ENCODE measurements at places on chromosomes 5 and 9.
A peak's percentile ranks its signal among the peaks of the same experiment; 100 is the strongest.

- DNase-seq: no peak
Observed at GRCh38 chr5:170312301-170312595, 14.7 kb upstream of the LCP2 start.

GRCh38 chr9:9395539-9395938 lies 1217.3 kb downstream of the PTPRD start:
- DNase-seq: no peak

- no peak for DNase-seq
Observed at GRCh38 chr9:129078691-129079503, 2.0 kb upstream of the DOLPP1 start.

DNA sequence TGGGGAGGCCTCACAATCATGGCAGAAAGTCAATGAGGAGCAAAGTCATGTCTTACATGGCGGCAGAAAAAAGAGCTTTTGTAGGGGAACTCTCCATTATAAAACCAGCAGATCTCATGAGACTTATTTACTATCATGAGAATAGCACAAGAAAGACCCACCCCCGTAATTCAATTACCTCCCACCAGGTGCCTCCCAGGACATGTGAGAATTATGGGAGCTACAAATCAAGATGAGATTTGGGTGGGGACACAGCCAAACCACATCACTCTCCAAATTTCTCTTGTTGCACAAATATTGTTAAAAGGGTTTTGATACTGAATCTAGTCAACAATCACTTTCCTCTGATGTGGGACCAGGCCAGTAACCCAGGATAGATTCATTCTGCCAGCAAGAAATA lies 1176.1 kb downstream of the CDH9 start:
- no peak for DNase-seq

DNA sequence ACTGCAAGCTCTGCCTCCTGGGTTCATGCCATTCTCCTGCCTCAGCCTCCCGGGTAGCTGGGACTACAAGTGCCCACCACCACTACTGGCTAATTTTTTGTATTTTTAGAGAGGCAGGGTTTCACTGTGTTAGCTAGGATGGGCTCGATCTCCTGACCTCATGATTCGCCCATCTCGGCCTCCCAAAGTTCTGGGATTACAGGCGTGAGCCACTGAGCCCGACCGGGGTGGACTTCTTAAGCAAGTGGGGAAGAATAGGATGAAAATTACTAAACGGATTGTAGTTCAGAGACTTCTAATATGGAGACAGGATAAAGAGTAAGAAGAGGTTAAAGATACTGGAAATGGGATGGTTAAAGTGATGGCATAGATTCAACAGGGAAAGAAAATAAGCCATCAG lies 132.3 kb upstream of the IRX2 start:
- DNase-seq: no peak

GRCh38 chr5:180339583-180340183 lies 13.5 kb downstream of the GFPT2 start:
- DNase-seq: no peak

- DNase-seq: no peak
Observed at GRCh38 chr9:24351973-24352372, 193.7 kb downstream of the IZUMO3 start.

- DNase-seq: no peak
Observed at GRCh38 chr5:40983781-40984180, 74.5 kb downstream of the C7 start.

GRCh38 chr9:123375469-123376132 lies 19.6 kb downstream of the CRB2 start:
- DNase-seq: no peak

DNA sequence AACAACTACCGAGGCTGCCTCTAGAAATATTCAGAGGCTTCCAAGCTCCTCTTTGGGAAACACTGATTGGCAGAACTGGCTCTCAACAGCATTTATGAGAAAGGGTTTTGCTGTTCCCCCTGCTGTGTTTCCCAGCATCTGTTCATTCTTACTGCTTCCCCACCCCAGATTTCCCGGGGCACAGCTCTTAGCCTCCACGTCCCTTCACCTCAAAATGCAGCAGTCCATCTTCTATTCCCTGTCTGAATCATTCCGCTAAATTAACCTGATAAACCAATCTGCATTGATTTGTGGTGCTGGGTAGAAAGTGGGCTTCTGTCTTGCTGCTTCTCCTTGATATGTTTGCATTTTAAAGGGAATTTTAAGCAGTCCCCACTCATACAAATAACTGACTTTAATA lies 67.4 kb downstream of the PLK2 start:
- no peak for DNase-seq

DNA sequence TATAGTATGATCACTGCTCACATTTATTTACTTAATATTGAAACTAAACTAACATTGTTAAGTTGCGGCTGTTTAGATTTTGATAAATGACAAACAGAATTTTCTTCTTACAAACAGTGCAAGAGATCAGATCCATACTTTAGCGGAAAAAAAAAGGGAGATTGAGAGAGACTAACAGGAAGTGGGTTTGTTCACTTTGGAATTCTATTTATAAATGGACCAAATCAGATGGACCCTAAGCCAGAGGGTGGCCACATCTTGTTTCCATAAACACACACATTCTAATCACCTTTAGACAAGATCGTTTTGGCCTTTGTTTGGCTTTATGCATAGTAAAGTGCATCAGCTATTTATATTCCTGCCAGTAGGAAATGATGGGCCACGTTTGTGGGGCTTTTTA lies 381.4 kb upstream of the CD180 start:
- no peak for DNase-seq

GRCh38 chr5:180525399-180525798 lies 31.2 kb downstream of the CNOT6 start:
- DNase-seq: no peak

GRCh38 chr5:171524466-171524865 lies 105.0 kb downstream of the FGF18 start:
- no peak for DNase-seq

GRCh38 chr5:136458481-136458880 lies 93.1 kb upstream of the TRPC7 start:
- DNase-seq: no peak

DNA sequence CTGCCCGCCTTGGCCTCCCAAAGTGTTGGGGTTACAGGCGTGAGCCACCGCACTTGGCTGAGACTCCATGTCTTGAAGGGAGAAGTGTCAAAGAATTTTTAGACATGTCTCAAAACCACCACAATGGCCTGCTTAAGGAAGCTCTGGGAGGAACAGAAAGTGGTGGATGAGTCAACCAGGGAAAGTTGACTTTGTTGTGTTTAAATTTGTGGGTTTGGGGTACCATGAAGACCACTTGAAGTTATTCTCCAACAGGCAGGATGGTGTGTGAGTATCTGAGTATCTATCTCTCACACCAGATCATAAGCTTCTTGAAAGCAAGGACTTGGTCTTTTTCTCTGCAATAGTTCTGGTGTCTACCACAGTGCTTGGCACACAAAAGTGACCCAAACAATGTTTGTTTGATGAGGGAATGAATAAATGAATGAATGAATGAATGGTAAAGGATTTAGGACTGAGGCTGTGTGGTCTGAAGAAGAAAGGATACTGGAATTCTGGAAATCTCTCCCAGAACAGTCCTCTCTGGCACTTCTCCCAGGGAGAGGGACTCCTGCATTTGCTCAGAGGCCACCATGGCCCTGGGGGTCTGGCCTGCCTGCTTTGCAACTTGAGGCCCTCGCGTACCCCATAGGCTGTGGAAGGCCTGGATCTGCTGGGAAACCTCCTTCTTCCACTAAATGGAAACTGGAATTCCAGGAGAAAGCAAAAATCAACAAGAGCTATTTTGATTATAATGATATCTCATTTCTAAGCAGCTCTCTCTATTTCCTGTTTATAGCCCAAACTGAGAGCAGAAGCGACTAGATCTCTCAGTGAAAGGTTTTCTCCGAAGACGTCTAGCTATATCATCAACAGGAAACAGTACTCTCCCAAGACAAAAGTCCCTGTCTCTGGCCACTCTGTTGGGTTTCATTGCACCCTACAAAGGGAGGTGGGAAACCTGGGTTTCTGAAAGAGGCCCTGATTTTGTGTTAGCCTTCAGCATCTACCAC lies 187.9 kb downstream of the PALM2AKAP2 start:
- no peak for DNase-seq

GRCh38 chr9:136399176-136400037 lies 563 bp downstream of the SNAPC4 start:
- DNase-seq: peak; percentile 46

- DNase-seq: no peak
Observed at GRCh38 chr9:104027295-104027694, 66.8 kb upstream of the SMC2 start.

DNA sequence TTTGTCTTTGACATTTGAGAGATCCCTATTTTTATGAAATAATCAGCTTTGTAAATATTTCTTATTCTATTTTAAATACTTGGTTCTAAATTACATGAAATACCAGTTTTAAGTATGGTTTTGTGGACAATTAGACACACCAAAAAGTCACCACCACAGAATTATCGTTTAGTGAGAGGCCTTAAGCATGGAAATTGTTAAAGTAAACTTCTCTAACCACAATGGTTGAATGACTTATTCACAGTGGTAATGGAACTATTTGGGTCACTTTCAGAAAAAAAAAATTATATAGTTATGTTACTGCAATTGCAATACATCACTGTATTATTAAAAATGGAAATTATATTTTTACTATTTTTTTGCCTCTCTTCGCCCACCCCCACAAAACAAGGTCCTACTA lies 1252.5 kb downstream of the EFNA5 start:
- DNase-seq: no peak

DNA sequence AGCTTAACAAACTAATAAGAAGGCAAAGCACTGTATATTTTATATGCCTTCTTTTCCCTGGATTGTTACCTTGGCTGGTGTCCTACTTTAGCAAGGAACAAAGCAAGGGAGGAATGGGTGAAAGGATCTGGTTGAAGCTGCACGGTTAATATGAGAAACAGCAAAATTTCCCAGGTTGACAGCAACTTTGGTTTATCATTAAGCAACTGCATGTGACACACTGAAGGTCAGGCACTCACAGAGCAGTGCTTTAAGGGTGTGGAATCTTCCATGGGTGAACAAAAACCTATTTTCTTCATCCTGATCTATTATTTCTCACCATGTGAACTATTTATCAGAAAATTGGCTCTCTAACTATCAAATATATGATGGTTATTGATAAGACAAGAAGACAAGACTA lies 109.0 kb upstream of the ATP10B start:
- no peak for DNase-seq

GRCh38 chr5:143315929-143316328 lies 87.6 kb downstream of the NR3C1 start:
- no peak for DNase-seq

- no peak for DNase-seq
Observed at GRCh38 chr5:76143884-76144283, 60.7 kb downstream of the SV2C start.

DNA sequence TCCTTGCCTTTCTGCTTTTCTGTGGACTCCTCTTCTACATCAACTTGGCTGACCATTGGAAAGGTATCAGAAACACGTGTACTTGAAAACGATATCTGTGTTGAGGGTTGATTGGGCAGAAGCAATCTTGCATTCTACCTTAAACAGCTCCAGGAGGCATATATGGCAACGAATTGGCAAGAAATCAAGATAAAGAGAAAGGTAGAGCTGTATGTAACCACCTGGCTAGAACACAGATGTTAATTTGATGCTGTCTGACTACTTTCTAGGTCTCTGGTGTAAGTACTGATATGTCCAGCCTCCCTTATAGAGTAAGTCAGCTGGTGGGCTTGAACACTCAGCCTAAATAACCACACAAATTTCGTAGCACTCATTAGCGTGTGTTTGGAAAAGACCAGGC lies 1.3 kb downstream of the MAN1B1 start:
- no peak for DNase-seq

GRCh38 chr5:84406111-84406510 lies 21.4 kb upstream of the EDIL3 start:
- no peak for DNase-seq

DNA sequence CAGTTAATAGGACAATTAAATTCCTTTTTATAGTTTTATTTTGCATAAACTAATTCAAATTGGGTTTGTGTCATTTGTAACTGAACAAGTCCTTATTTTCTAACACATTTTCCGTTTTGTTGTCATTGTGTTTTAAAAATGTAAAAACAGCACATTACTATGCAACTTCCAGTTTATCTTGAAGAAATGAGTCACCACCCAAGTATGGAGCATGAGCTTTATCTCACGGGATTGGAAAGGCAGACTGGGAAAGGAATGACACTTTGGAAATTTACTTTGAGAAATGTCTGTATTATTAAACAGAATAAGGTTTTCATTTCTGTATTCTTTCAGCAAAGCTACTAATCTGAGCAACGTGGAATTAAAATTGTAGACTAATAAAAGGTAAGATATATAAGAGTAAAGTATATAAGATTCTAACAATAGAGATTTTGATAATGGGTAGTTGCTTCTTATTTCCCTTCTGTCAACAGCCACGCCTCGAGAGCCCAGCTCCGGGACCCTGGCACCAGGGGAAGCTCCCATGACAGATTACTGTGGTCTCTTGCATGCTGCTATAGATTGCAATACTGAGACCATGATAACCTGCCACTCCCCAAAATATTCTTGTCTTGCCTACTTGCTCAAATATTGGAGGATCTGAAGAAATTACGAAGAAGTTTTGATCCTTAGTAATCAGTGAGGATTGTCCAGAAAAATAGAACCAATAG lies 433.1 kb downstream of the CHSY3 start:
- DNase-seq: no peak

DNA sequence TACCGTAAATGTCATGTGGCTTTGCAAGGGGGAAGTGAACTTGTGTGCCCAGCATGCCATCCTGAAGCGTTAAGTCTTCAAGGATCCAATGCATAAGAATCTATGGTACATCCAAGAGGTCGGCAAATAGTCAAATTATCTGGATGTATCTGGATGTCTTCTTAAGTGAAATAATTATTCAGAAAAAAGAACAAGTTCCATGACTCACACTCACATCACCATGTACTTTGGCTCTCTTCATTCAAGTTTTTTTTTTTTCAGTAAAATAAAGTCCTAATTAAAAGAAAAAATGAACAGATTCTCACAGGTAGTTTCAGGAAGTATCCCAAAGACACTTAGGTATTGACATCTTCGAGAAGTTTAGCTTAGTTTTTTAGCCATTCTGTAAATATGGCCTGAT lies 62.7 kb upstream of the MEGF10 start:
- no peak for DNase-seq

- no peak for DNase-seq
Observed at GRCh38 chr5:68368311-68369022, 152.9 kb downstream of the PIK3R1 start.

DNA sequence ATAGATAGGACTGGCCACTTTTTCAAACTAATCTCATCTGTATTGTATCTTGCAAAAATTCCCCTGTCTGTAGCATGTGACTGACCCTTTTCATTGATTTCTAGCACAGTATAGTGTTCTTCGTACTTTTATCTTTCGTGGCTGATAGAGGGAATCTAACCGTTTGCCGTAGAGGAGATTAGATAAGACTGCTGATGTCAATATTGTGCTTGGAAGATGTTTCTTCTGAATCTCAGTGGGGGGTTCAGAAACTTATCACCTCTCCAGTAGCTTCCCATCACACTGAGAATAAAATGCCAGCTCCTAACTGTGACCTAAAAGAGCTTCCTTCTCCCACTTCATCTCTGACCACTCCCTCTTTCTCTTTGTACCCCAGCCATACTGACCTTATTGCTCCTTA lies 25.4 kb upstream of the ALDOB start:
- DNase-seq: no peak

- DNase-seq: no peak
Observed at GRCh38 chr9:2153630-2154217, 138.6 kb downstream of the SMARCA2 start.

GRCh38 chr9:134892820-134893420 lies 12.3 kb downstream of the FCN2 start:
- no peak for DNase-seq

- DNase-seq: no peak
Observed at GRCh38 chr9:127809540-127810377, 7.1 kb downstream of the FPGS start.

- DNase-seq: no peak
Observed at GRCh38 chr5:96315431-96315830, 117.6 kb downstream of the PCSK1 start.
